A549 treated with ZK216348 at 1 μM for 4 hours (cell line): ENCODE measurements at places on chromosomes 5 and 9. TPM values are rescaled to one million over a fixed set of nuclear protein-coding genes. Genes with fewer than 3 reads are reported as not detected.

The SELENOP gene
- total RNA-seq = 0.14 to 0.61 TPM (median 0.40 TPM) in 3 of 5 replicates, not detected in the others

The HTR4 gene
- total RNA-seq = not detected in 5 replicates

The RASGRF2 gene
- total RNA-seq = 1.6 to 2.3 TPM (median 2.0 TPM) in 5 replicates

The ADCY2 gene
- not detected in 5 replicates for total RNA-seq

The PCDH12 gene
- 0.02 TPM in 1 of 5 replicates, not detected in the others for total RNA-seq

The PRUNE2 gene
- not detected in 5 replicates for total RNA-seq
